Colonic mucosa (tissue), 4 donors: ENCODE measurements at places on chromosomes 11 and 22.
A peak's percentile ranks its signal among the peaks of the same experiment; 100 is the strongest.

GRCh38 chr11:124240621-124241397 is at the start of gene OR8G1:
TSS of gene OR8G1 (plus strand) at chr11:124241095. CDS start at chr11:124249676, 8,581 bp downstream.
- DNase-seq: no peak

DNA sequence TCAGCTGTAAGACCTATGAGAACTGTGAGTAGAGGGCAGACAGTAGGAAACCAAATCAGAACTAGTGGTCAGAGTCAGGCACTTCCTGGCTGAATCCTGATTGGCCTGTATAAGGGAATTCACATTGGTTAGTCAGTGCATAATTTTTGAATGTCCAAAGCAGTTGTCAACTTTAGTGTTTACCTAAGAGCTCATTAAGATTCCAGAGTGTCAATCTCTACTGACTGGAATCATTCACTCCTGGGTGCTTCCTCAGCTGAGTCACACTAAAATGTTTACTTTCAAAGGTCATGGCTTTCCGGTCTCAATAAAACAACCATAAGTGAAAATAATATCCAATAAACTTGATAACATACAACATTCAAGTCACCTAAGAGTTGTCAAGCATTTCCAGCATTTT is 306.1 kb downstream of the C11orf87 start:
- peak; percentile 25 for DNase-seq

GRCh38 chr11:17978553-17979287 is 34.1 kb downstream of the SERGEF start:
- peak; percentile 35 for DNase-seq

- no peak for DNase-seq
These were observed 76.5 kb downstream of the LRRC4C start for GRCh38 chr11:41382927-41383326.

- DNase-seq: no peak
These were observed 131.1 kb upstream of the OPCML start for GRCh38 chr11:133663135-133663985.

GRCh38 chr11:86990031-86990430 is 34.8 kb upstream of the FZD4 start:
- no peak for DNase-seq

DNA sequence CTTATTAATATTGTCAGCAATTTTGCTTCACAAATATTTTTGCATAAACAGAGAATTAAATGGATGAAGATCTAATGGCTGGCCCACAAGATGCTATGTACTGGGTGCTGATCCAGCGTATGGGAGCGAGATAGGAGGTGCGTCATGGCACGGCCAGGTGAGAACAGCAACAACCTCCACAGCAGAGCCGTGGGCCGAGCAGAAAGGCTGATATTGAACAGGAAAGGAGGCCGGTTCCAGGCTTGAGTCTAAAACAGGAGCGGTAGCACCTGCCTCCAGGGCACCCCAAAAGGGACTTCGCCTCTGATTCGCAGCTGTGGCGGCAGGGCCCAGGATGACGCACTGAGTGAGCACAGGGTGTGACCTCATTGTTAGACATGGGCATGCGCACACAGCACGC is 1502.1 kb downstream of the TBC1D22A start:
- no peak for DNase-seq

DNA sequence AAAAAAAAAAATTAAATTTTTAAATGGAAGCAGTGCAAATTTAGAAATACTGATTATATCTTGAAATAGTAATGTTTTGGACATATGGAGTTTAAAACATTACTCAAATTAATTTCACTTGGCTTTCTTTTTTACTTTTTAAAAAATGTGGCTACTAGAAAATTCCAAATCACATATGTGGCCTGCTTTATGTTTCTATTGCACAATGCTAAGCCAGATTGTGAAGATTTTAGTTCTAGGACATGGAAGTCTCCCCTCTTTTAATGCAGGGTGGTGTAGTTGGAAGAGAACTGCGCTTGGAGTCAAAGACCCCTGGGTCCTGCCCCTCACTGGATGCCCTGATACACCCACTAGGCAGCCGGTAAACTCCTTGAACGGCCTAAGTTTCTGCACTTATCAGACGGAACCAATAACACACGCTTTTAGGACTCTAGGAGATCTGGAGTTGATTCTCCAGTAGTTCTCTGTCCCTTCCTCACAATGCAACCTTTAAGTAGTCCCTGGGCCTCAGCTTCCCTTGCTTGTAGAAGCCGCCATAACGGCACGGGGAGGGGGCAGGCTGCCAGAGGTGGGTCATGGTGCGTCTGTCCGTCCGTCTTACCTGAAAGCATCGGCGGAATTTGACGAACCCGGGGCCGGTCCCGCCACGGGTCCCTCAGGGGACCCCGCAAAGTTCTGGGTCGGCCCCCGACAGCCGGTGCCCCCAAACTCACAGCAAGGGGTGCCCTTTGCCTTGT is 505 bp downstream of the FAM227A start:
- DNase-seq: no peak

DNA sequence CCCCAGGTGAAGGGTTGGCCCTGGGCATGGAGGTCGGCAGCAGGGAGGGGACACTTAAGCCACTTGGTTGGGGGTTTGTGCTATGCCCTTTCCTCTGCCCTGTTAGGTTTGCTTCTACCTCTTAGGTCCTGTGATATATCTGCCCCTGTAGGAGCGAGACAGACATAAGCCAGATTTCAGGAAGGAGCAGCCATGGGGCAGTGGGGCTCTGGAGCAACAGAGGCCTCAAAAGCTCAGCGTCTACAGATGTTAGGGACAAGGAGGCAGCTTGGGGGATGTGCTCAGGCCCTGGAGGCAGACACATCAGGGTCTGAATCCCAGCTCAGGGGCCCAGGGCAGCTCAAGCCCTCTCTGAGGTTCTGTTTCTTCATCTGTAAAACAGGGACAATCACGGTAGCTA is 27.2 kb upstream of the KCNQ1OT1 start:
- DNase-seq: no peak

GRCh38 chr22:44663256-44663999 is 38.6 kb upstream of the PRR5 start:
- DNase-seq: no peak

DNA sequence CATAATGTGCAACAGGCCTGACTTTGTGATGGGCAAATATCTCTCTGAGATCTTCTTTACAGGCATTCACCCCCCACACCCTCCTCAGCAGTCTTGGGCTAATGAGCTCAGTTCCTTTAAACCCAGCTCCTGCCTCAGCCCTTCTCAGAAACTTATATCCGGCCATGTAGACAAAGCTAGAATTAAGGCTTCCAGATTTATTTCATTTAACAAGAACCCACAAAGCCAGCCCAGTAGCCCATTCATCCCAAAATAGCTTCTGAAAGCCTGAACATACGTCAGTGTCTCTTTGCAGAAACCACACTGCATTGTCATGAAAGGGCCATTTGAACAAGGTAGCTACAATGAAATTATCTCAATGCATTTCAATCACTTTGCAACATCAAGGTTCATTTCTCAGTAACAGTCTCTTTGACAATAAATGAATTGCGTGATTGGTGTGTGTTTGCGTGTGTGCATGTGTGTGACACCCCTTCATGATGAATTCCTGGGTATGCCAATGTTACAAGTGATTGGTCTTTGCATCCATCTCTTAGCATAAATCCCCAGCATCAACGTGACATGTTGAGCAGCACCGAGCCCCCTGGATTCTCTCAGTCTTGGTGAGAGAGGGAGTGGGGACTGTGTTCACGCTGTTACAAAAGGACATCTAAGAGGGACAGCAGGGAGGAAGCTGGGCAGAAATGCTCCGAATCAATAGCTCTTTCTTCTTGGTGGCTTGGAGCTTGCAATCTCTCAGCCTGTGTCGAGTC is 299.6 kb downstream of the KIRREL3 start:
- no peak for DNase-seq

- DNase-seq: no peak
These were observed 257.8 kb upstream of the LUZP2 start for GRCh38 chr11:24238771-24239645.

GRCh38 chr22:42716221-42716620 is 4.4 kb downstream of the A4GALT start:
- DNase-seq: no peak

- no peak for DNase-seq
These were observed 525.9 kb downstream of the KCNA4 start for GRCh38 chr11:29490938-29491337.

DNA sequence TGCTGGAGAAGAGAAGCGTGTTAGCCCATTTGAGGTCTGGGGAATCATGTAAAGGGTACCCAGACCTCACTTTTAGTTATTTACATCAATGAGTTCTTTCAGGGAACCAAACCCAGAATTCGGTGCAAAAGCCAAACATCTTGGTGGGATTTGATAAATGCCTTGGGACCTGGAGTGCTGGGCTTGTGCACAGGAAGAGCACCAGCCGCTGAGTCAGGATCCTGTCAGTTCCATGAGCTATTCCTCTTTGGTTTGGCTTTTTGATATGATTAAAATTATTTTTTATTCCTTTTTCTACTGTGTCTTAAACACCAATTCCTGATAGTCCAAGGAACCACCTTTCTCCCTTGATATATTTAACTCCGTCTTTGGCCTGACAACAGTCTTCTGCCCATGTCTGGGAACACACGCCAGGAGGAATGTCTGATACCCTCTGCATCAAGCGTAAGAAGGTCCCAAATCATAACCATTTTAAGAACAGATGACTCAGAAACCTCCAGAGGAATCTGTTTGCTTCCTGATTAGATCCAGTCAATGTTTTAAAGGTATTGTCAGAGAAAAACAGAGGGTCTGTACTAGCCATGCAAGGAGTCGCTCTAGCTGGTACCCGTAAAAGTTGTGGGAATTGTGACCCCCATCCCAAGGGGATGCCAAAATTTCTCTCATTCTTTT is 65.2 kb downstream of the ALX4 start:
- no peak for DNase-seq

DNA sequence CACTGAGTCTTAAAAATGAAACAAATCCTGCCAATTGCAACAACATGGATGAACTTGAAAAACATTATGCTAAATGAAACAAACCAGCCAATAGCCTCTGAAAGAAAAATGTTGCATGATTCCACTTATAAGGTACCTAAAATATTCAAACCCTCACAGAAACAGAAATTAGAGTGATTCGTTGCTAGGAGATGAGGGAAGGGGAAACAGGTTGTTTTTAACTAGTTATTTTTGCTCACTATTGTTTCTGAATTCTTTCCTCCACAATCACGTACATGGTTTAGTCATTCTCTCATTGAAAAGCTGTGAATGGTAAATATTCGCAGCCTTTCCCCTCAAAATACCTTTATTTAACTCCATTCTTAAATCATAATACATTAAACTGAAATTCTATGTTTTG is 14.0 kb upstream of the TYR start:
- DNase-seq: no peak
